ENCODE measurements at places on chromosomes 5 and 9. TPM values are rescaled to one million over a fixed set of nuclear protein-coding genes. Genes with fewer than 3 reads are reported as not detected.

Gene ST8SIA4
- total RNA-seq, result 4.9 TPM

Gene HCN1
- 8.0 TPM for total RNA-seq

Gene ZNF608
- total RNA-seq, result 28.0 TPM

Gene LCN6
- total RNA-seq, result 18.2 TPM

Gene LECT2
- not detected for total RNA-seq

Gene TLR4
- total RNA-seq, result 19.8 TPM

Gene IL4
- not detected for total RNA-seq

Gene FBN2
- 1.6 TPM for total RNA-seq

Gene PLAC8L1
- total RNA-seq, result 0.62 TPM

Gene BTNL3
- total RNA-seq, result 0.13 TPM

Gene LCP2
- total RNA-seq, result 10.6 TPM

Gene CORO2A
- 1.4 TPM for total RNA-seq

Gene ORM2
- not detected for total RNA-seq

Gene PLPP7
- 108 TPM for total RNA-seq

Gene LRRC70
- total RNA-seq, result 2.0 TPM

Gene OLFM1
- 13.9 TPM for total RNA-seq

Gene SLC27A4
- 17.6 TPM for total RNA-seq

Gene PAPPA
- 9.8 TPM for total RNA-seq

Gene TMC1
- total RNA-seq, result 0.27 TPM

Gene LAMC3
- 1.1 TPM for total RNA-seq

Gene CDHR2
- total RNA-seq, result 0.29 TPM

Gene SPATA31A3
- total RNA-seq, result not detected

Gene TPPP
- total RNA-seq, result 15.5 TPM

Gene ZFP62
- total RNA-seq, result 16.8 TPM

Measured in left cardiac atrium (tissue), 4 donors.